T-helper 1 cell (primary cell): ENCODE measurements at places on chromosomes 13 and 19.

DNA sequence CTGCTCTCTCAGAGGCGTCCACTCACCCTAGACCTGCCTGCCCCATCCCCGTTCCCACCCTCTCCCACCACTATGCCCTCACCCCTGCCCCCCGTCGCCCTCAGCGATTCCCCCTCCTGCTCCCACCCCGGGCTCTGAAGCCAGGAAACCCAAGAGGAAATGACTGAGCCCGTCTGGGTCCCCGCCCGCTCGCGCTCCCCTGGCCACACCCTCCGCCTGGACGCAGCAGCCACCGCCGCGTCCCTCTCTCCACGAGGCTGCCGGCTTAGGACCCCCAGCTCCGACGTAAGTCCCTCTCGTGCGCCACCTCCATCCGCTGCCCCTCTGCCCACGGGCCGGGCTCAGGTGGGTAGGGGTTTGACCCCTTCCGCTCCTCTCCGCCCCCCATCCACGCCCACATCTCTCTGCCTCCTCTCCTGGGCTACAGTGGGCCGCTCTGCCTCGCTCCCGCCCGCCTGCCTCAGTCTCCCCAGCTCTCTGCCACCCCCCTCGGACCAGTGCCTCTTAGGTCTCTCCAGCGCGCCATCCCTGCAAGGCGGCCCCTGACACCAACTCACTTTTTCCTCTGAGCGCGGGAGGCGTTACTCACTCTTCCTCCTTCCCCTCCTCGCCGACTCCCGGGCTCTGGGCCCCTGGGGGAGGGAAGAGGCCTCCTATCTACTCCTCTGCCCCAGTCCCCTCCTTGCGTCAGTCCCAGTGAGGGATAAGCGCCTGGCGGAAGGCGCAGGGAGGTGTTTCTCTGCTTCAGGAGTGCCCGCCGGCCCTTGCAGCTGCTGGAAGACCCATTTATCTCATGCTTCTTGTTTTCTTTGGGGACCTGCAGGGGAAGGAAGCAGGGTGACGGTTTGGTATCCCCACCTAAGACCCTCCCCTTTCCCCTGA lies at the start of gene FXYD5:
FXYD5 (plus strand) TSS at position 211 of the 882 bp plus-strand sequence. CDS start 816 bp downstream, outside the sequence.
- DNase-seq, result peak; percentile 59

DNA sequence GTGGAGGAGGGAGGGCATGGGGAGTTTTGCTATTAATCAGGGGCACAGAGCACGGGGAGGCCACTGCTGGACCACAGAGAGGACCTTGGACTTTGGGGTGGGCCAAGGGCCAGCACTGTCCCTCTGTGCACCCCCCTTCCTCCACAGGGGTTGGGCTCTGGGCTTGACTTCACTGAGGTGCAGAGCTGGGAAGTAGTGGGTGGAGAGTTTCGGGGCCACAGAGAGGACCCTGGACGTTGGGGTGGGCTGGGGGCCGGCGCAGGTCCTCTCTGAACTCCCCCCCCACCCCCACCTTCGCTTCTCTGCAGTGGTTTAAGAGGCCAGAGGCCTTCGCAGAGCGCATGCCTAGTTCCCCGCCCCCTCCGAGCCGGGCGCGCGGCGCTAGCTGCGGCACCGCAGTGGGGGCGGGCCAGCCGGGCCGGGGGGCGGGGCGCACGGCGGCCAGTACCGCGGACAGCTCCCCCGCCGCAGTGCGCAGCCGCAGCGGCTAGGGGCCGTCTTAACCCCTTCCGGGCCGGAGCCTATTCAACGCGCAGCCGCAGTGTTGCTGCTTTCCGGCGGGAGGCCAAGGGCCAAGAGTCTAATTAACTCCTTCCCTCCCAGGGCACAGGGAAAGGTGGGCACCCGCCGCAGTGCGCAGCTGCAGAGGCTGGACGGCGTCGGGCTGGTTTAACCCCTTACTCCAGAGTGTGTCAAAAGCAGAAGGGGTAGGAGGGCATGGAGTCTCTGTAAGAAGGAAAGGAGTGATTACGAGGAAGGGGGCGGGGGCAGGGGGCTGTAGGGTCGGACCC lies 3.7 kb downstream of the KCNC3 start:
- peak; percentile 74 for DNase-seq

- no peak for DNase-seq
Measured at GRCh38 chr13:69274231-69274630, 833.4 kb upstream of the ATXN8OS start.

DNA sequence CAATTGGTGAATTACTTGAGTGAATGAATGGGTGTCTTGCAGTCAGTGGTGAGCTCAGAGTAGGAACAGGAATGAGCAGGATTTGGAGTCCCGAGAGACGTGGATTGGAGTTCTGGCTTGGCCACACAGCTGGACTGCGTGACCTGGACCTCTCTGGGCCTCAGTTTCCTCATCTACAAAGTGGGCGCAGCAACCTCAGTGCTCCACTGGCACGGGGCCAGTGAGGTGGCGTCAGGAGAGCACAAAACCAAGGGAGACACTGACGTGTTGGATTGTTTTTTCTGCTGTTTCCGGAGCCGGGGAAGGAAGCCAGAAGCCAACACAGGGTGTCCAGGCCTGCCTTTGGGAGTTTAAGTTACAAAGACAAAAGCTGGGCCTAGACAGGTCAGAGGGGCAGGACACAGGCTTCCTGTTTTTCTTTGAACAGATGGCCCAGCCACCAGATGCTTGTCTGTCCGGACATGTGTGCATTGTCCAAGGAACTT lies 6.5 kb upstream of the DOCK6 start:
- no peak for DNase-seq

GRCh38 chr13:39612023-39612637 lies 9.1 kb upstream of the LHFPL6 start:
- peak; percentile 16 for DNase-seq

GRCh38 chr19:2589441-2589840 lies 113.1 kb downstream of the GNG7 start:
- no peak for DNase-seq

GRCh38 chr19:45406226-45407090 lies at the start of gene POLR1G:
POLR1G (plus strand) TSS chr19:45406644; CDS start chr19:45406697, 53 bp downstream.
- peak; percentile 72 for DNase-seq

GRCh38 chr13:113192279-113192678 lies 16.2 kb downstream of the PCID2 start:
- no peak for DNase-seq

GRCh38 chr13:110869805-110870706 lies 44.8 kb downstream of the ANKRD10 start:
- no peak for DNase-seq

- no peak for DNase-seq
Measured at GRCh38 chr13:62920159-62920558, 1504.5 kb upstream of the PCDH20 start.

GRCh38 chr19:48842789-48843162 lies 6.5 kb upstream of the HSD17B14 start:
- peak; percentile 38 for DNase-seq
